Activated CD8-positive, alpha-beta memory T cell treated with anti-CD3 and anti-CD28 coated beads for 4 hours (primary cell): ENCODE measurements at places on chromosomes 4 and X.

DNA sequence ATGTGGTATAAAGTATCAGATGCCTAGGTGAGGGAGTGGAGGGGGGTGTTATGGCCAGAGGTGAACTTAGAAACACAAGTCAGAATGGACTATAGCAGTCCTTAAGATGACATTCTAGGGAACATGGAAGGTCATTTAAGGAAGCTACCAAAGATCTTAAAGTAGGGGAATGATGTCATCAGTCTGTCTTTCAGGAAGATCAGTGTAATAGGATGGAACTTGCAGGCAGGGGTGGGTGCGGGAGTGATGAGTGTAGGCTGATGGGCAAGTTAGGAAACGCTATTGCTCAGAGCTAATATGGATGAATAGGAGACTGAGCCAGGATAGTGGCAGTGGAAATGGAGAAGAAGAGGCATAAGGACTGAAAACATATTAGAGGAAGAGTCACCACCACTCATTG, 27.5 kb upstream of the CWH43 start:
- DNase-seq: no peak

GRCh38 chrX:13102636-13103035, 58.2 kb upstream of the FAM9C start:
- DNase-seq: no peak

GRCh38 chr4:74543983-74544382, 99.0 kb downstream of the AREG start:
- DNase-seq: no peak

DNA sequence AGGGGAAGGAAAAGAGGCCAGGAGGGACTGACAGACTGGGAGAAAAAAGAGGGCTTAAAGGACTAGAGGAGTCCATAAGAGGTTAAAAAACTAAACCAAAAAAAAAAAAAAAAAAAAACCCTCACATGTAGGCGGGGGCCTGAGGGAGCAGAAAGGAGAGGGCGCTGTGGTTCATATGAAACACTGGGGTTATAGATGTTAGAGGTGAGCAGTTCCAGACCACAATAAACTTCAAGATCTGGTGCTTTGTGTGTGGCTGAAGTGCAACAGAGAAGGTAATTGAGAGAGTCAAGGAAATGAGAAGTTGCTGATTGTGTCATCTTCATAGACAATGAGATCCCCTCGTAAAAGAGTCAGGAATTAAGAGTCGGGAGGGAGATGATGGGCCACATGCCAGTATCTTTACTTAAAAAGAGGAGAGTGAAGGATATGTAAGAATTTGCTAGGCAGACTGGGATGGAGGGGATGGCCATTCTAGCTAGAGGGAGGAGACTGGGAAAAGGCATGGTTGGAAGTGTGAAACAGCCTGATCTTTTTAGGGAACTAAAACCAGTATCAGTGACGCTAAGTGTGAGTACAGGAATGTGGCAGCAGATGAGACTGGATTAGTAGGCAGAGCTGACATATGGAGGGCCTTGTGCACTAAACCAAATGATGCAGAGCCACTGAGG, 18.4 kb upstream of the OGT start:
- no peak for DNase-seq

- DNase-seq: no peak
Observed at GRCh38 chr4:126223784-126224407, 909.1 kb downstream of the FAT4 start.

DNA sequence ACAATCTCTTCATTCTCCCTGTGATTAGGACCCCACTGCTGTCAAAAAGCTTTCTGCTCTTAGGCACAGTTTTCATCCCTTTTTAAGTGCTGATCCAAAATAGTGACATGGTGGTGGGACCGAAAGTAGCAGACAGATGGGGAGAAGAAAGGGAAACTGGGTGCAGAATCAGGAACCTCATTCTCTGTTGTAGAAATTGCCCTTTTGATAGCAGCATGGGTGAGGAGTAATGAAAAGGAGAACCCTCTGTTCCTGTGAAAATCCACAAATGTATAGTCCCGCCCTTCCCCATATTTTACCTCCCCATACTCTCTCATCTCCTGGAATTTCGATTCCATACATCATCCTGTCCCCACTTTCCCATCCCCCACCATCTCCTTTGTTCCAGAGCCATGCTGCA, 126.5 kb downstream of the STIM2 start:
- no peak for DNase-seq

GRCh38 chr4:149238097-149238496, 577.5 kb downstream of the IQCM start:
- DNase-seq: no peak

DNA sequence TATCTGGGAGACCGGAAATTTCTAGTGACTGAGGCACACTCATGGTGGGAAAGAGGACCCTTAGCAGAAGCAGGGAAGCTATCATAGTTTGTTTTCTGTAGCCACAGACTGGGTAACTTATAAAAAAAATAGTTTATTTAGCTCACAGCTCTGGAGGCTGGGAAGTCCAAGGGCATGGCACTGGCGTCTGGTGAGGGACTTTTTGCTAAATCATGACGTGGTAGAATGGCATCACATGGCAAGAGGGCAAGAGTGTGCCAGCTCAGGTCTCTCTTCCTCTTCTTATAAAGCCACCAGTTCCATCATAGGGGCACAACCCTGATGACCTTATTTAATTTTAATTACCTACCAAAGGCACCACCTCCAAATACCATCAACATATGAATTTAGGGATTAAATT, 13.3 kb downstream of the APLN start:
- DNase-seq: no peak

- DNase-seq: no peak
Observed at GRCh38 chr4:99457270-99457669, 22.1 kb upstream of the ADH7 start.

- DNase-seq: no peak
Observed at GRCh38 chr4:115515772-115516171, 402.4 kb upstream of the NDST4 start.

DNA sequence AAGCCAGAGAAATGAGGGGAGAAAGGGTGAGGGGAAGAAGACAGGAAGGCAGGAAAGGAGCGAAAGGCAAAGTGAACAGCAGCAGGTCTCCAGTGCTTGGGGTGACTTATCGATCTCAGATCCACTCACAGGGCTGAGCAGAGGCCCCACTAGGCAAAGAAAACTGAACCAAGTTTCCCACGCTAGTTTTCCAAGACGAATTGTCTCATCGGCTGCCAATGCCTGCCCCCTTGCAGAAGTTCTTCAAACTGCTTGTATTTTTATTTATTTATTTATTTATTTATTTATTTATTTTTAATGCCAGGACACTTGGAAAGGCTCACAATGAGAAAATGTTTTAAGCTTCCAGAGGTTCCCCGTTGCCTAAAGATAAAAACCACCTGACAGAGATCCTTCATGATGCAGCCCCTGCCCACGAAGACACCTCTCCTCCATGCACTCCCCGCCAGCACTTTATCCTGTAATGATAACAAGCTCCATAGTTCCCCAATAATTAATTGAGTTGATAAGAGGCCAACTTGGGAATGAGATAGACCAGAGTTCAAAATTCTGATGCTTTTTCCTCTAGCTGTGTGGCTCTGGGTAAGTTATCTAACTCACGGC, 43.2 kb downstream of the QDPR start:
- DNase-seq: no peak

- DNase-seq: no peak
Observed at GRCh38 chrX:39619182-39620009, 478.4 kb downstream of the BCOR start.

GRCh38 chrX:151174581-151175282, 1.7 kb upstream of the GPR50 start:
- DNase-seq: no peak

GRCh38 chrX:63327788-63328187, 23.3 kb downstream of the SPIN4 start:
- no peak for DNase-seq

DNA sequence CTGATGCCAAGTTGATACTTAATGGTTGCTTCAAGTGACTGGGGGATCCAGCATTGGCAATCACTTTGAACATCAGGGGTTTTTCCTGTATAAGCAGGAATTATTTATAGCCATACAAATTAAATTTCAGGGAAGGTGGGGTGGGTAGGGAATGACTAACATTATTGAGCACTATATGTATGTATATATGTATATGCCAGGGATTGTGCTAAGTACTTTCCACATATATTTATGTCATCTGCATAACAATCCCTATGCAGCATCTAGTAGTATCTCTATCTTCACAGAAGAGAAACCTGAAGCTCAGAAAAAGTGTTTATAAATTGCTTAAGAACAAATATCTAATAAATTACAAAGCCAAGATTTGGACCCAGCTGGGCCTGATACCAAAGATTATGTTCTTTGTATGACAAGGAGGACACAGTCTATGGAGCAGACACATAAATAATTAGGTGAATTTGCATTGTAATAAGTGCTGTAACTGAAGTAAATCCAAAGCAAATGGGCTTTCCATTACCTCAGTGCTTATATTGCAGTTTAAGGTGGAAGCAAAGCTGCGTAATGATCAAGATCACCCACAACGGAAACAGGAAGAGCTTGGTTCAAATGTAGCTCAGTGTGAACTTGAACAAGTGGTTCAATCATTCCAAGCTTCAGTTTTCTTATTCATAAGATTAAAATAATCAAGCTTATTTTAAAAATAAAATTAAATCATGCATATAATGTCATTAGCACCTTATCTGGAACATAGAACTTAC, 18.9 kb upstream of the RASGEF1B start:
- no peak for DNase-seq

DNA sequence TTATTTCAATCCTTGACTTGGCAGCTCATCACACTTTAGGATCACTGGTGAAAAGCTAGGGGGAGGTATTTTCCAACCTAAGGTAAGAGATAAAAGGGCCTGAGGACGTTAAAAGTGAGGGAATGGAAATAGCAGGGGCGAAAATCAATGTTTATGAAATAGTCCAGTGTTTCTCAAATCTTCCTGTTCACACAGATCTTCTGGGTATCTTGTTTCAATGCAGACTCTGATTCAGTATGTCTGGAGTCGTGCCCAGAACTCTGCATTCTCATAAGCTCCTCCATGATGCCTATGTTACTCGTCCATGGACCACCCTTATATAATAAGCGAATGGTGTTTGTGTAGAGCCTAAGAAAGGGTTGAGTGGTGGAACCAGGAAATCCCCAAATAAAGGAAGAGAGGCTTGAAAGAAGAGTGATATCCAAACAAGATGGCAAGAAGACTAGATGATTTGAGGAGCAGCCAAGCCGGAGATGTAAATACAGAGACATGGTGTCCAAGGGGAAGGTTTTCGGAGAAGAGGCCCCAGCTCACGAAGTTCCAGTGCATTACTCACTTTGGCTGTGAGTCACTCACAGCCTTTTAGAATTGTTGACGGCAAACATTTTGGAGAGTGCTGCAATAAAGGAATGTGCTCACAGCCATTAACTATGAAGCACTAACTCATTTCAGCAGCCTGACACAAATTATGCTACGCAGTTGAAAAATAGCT, 215.6 kb upstream of the PPARGC1A start:
- no peak for DNase-seq

DNA sequence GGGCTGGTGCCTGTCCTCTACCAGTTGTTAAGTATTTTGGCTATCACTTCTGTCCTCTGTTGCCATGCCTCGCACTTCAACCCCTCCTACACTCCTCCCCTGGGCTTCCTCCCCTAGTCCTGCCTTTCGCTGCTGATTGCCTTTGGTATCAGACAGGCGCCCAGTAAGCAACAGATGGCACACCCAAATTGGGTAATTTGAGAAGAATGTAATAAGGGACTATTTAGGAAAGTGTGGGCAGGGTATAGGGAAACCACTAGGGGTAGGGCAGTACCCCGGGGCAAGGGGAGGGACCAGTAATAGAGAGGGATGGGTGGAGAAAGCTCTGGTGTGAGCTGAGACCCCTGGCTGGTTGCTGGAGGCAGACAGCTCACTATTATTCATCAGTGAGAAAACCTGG, 172.7 kb upstream of the USP9X start:
- no peak for DNase-seq

DNA sequence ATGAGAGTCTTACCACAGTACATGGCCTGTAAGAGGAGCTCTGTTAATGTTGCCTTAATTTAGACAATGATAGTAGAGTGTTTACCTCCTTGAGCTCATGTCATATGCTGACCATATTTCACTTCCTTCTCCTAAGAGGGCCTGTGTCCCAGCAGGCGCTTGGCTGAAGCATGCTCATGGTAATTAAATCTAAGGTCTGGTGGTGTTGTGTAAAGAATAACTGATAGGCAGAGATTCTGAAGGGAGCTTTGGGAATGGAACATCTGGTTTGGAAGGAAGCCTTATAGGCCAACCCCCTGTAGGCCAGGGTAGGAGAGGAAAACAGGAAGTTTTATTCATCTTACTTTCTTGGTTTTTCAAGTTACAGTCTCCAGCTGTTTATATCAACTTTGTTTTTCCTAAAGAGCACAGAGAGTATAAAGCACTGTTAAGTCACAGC, 300.2 kb downstream of the USP46 start:
- DNase-seq: no peak

- no peak for DNase-seq
Observed at GRCh38 chr4:22500128-22500611, 15.7 kb downstream of the ADGRA3 start.

GRCh38 chr4:6802025-6802424, 19.5 kb downstream of the KIAA0232 start:
- DNase-seq: no peak

- DNase-seq: no peak
Observed at GRCh38 chrX:109393859-109394258, 88.0 kb downstream of the GUCY2F start.

GRCh38 chrX:151789179-151789800, 54.7 kb downstream of the CNGA2 start:
- DNase-seq: no peak

- peak; percentile 25 for DNase-seq
Observed at GRCh38 chr4:76214177-76214675, 602 bp upstream of the SCARB2 start.

GRCh38 chr4:28555866-28556265, 1695.2 kb downstream of the STIM2 start:
- DNase-seq: no peak

DNA sequence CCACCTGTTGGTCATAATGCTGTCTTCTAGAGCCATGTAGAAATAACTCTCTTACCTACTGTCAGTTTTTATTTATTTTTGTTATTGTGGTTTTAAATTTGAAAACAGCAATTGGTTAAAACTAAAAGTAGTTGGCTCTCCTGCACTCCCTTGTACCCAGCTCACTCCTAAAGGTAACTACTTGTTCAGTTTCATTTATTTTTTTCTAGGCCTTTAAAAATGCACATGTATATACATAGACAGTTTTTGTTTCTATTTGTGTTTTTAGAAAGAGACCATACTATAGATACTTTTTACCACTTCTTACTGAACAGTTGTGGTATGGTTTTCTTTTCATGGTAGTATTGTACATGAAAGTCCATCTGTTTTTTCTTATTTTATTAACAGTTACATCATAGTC, 16.8 kb downstream of the SMAD1 start:
- DNase-seq: no peak

- DNase-seq: no peak
Observed at GRCh38 chr4:56981795-56982201, 3.1 kb downstream of the POLR2B start.

- no peak for DNase-seq
Observed at GRCh38 chr4:152374153-152374552, 161.7 kb downstream of the FBXW7 start.

GRCh38 chr4:55920571-55920970, 28.2 kb upstream of the CEP135 start:
- DNase-seq: no peak
